Psoas muscle (tissue), 8 donors: ENCODE measurements at places on chromosomes 6 and 20. TPM values are rescaled to one million over a fixed set of nuclear protein-coding genes. Genes with fewer than 3 reads are reported as not detected.

NOP56 gene
- polyA plus RNA-seq: 84.1 TPM

MYCT1 gene
- 6.9 TPM for polyA plus RNA-seq

PRKN gene
- polyA plus RNA-seq: 11.7 TPM

PCK1 gene
- 0.53 TPM for polyA plus RNA-seq

MUC21 gene
- 0.07 TPM for polyA plus RNA-seq

DNA sequence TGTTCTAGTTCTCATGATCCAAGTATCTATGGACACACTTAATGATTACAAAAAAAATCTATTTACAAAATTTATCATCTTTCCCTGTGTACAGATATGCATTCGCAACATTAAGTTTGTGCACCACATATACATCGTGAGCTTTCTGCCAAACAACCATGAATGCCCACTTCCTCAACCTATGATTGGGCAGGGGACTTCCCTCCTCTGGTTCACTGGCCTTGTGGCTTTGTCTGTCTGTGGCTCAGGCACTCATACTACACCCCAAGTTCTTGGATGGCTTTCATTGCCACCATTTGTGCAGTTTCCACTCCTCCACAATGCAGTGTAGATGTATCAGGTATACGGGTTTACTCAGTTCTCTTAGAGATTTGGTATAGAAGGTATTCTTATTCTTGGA is 74.9 kb downstream of the HS3ST5 start:
- no peak for DNase-seq

GRCh38 chr20:47361057-47361915 is 4.8 kb upstream of the ZMYND8 start:
- DNase-seq: peak; percentile 40

- DNase-seq: no peak
These were observed 100.8 kb downstream of the RTN4IP1 start for GRCh38 chr6:106528521-106528920.

DNA sequence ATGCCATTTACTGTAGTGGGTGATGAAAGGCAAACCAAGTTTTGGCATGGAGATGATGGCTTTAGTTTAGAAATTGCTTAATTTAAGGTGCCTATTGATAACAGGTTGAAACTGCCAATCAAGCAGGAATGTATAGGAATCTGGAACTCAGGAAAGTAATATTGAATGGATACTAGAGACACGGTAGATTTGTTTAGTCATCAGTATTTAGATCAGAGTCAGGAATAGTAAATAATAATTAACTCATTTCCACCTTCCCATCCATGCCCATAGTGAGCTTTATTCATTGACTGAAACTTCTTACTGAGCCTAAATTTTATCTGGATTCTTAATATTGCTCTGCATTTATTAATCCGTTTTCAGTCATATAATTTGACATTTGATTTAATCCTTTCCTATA is 500.3 kb downstream of the NKAIN2 start:
- no peak for DNase-seq

DNA sequence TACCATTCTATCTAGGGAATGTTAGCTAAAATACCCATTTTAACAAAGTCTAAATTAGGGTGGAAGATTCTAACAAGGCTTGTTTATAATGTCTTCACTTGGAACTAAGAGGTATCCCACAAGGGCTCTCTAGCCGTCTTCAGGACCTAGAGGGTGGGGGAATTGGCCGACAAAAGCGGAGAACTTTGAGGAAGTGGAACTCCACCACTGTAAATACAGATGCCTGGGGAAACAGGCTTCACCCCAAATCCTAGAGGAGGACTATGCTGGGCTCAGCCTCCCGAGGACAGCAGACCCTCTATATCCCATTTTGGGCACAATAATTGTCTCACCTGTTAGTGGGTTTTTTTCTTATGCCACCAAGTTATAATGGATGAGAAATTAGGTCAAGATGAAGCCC is 58.0 kb upstream of the TFB1M start:
- no peak for DNase-seq

DNA sequence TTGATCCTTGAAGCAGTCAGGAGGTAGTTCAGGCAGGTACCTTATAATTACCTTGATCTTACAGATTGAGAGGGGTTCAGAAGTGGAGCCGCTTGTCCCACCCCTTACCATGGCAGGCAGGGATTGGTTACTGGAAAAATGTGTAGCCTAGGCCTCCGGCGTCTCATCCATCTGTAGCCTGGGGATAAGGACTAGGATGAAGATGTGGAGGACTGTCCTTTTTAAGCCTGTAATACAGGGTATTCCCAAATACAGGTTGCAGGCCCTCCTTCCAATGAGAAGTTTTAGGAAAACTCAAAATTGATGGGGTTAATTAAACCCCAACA is 2.8 kb downstream of the HMGA1 start:
- DNase-seq: no peak
